Small intestine (tissue), 16 donors: ENCODE measurements at places on chromosomes 4 and X.

DNA sequence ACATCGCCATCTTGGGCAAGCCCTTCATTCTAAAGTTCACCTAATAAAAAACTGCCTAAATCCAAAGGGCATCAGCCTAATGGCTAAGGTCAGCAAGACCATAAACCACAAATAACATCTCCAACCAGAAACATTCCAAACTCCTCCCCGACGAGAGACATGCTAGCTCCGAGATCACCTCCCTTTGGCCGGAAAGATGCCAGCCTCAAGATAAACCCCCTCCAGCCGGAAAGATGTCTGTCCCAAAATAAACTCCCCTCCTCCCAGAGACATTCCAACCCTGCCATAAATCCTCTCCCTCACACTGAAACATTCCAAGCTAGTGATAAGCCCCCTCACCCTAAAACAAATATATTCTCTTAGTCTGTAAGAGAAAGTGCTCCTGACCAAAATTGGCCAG, 13.3 kb upstream of the DYNLT3 start:
- DNase-seq, result no peak

GRCh38 chr4:150961566-150961965, 53.5 kb downstream of the LRBA start:
- no peak for DNase-seq

- no peak for DNase-seq
Observed at GRCh38 chr4:26020881-26021280, 106.9 kb downstream of the SMIM20 start.

DNA sequence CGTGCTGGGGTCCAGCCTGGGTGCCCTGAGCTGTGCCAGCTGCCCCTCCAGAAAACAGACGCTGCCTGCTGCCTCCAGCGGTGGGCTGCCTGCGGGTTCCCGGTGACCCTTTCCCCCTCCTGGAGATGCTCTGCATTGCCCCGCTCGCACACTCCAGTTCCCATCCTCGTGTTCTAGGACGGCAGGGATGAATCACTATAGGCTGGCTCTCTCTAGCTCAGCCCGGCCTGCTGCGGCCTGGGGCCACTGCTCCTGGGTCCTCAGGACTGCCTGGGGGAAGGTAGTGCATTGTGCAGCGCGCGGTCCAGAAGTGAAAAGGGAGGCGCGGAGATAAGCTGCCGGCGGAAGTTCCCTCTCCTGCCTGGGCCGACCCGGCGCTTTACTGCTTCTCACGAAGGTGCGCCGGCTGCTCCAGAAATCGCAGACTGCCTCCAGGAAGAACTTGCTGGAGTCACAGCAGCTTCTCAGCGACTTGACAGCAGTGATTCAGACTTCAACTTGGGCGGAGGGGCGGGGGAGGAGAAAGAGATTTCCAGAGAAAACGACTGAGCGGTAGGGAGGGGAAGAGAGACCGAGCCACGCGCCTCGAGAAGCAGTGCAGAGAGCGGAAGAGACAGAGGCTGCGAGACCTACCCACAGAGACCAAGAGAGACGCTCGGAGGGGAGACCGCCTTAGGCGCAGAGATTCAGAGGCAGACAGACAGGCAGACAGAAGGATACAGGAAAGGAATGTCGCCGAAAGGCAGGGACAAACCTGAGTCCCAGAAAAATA, 6.7 kb upstream of the MSX1 start:
- peak; percentile 66 for DNase-seq

- no peak for DNase-seq
Observed at GRCh38 chr4:13535708-13536361, 8.5 kb downstream of the NKX3-2 start.

- DNase-seq, result no peak
Observed at GRCh38 chrX:51215266-51215665, 117.4 kb upstream of the NUDT10 start.

GRCh38 chrX:84339507-84340364, 151.7 kb upstream of the RPS6KA6 start:
- peak; percentile 2 for DNase-seq

GRCh38 chr4:179110356-179110755, 1668.1 kb upstream of the AGA start:
- no peak for DNase-seq

DNA sequence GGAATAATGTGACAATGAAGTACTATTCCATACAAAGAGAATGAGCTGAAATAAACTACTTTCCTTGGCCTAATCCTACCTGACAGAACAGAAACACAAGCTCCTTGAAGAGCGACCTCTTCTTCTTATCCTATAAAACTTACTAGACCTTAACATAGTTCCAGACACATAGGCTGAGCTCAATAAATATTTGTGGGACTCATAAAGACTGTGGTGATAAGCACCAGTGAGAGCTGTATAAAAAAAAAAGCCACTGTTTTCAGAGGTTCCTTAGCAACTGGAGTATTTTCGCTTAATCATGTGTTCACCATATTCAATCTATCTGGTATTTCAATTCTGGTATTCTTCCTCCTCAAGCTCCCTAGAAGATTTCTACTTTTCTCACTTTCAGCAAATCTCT, 1129.6 kb downstream of the STPG2 start:
- peak; percentile 31 for DNase-seq

GRCh38 chr4:188198982-188199792, 59.9 kb downstream of the TRIML1 start:
- DNase-seq, result no peak

GRCh38 chr4:140308366-140309123, 64.9 kb upstream of the SCOC start:
- no peak for DNase-seq

- DNase-seq, result no peak
Observed at GRCh38 chr4:57945298-57945697, 835.1 kb upstream of the IGFBP7 start.

DNA sequence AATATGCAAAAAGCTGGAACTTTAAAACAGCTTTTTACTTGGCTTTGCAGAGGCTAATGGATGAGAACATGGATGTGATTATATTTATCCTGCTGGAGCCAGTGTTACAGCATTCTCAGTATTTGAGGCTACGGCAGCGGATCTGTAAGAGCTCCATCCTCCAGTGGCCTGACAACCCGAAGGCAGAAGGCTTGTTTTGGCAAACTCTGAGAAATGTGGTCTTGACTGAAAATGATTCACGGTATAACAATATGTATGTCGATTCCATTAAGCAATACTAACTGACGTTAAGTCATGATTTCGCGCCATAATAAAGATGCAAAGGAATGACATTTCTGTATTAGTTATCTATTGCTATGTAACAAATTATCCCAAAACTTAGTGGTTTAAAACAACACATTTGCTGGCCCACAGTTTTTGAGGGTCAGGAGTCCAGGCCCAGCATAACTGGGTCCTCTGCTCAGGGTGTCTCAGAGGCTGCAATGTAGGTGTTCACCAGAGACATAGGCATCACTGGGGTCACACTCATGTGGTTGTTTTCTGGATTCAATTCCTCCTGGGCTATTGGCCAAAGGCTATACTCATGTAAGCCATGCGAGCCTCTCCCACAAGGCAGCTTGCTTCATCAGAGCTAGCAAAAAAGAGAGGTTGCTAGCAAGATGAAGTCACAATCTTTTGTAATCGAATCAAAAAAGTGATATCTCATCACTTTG, 15.6 kb downstream of the TLR8 start:
- DNase-seq, result no peak

DNA sequence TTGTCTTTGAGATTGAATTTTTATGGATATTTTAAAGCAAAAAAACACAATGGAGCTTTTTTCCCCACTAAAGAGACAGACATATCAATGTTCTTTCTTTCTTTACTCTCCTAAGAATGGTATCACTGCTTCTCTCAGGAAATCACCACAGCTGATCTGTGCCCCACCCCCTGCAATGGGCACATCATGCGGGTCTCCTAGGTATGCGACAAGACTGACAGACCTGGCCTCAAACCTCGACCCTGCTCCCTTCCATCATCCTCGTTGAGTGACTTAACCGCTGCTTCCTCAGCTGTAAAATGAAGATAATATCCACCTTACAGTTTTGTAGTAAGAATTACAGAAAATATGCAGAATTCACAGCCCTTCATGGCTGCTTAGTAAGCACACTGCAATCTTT, 58.3 kb downstream of the LEF1 start:
- DNase-seq, result no peak

GRCh38 chrX:12672367-12673106, 118.7 kb upstream of the PRPS2 start:
- DNase-seq, result no peak

DNA sequence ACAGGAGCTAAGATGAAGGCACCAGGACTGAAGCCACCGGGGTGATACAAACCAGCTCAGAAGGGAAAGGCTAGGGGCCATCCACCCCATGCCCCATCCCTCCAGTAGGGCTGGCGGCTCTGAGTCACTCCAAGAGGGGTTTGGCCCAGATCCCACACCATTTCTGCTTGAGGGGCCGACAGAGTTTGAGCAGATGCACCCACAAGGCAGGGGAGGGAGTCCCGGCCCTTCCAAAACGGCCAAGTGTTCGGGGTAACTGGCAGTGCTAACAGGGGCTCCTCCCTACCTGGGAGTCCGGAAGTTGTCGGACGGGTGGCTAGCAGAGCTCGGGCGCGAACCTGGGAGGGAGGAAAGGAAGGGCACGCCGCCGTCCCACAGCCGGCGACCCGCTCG, 412 bp downstream of the SLC10A3 start:
- DNase-seq, result no peak

- DNase-seq, result no peak
Observed at GRCh38 chr4:185019456-185020292, 1.4 kb downstream of the HELT start.
